ENCODE measurements at places on chromosomes 11 and 22.

GRCh38 chr22:50125029-50125428 is 35.2 kb downstream of the MOV10L1 start:
- no peak for DNase-seq

DNA sequence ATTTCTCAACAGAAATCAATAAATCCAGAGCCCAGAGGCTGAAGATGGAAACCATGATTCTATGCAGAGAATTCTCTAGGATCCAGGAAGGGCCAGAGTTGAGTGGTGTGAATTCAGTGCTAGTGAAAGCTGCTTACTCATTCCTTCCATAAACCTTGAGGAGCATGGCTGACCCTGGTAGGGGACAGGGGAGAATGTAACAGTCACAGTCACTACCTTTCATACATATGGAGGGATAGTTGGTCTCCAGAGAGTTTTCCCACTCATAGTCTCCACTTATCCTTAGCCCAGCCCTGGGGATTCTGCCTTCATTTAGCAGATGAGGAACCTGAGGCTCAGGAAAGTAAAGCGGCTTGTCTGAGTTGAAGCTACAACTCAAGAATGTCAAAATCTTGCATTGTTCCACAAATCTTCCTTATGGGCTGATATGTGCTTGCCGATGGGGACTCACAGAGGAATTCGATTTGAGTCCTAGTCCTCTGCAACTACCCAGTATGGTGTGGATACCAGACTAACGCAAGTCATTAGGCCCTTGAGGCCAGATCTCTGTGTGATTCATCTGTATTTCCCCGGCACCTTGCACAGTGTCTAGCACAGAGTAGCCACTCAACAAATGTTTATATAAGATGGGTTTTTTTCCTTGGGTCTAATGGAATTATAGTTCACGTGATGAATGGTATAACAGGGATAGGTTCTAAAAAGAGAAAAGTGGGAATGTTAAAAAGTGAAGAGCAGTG is 3.7 kb upstream of the ANAPC15 start:
- DNase-seq: no peak

DNA sequence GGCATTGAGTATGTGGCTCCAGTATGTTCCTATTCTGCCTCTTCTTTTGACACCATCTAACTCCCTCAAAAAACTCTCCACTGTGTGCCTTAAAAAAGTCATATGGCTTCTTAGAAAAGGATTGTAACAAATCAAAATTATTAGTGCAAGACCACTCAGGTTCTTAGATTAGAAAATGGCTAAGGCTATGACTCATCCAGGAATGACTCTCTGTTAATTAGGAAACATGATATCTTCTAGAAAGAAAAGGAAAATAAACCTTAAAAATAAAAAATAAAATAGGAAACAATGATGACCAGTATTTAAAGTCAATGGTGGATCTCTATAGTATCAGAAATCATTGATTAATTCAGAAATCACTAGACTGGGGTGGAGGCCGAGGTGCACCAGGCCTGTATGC is 21.7 kb downstream of the SLC25A17 start:
- DNase-seq: no peak

DNA sequence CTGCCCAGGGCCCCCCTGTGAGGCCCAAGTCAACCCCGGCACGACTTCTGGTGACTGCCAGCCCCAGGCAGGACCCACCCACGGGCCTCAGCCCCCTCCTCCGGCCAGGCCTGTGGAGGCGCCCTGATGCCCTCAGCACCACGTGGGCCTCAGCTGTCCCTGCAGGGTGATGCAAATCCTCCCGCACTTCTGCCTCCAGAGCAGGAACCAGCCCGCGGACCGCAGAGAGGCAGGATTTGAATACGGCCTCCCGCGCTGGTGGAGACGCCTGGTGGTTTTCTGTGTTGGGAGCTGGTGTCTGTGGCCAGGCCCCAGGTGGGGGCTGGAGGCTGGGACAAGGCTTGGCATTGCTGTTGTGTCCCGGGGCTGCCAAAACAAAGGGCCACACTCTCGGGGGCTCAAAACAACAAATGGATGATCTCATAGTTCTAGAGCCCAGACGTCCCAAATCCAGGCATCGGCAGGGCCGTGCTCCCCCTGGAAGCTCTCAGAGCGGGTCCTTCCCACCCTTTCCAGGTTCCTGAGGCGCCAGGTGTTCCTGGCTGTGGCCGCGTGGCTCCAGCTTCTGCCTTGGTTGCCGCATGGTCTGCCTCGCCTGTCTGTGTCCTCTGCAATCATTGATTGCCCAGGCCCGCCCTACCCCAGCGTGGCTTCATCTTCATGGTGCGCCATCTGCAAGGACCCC is 19.4 kb downstream of the TRPM5 start:
- DNase-seq: peak; percentile 83

GRCh38 chr11:128497061-128497775 is 90.1 kb downstream of the ETS1 start:
- DNase-seq: no peak

GRCh38 chr11:65615950-65616574 is 486 bp downstream of the PCNX3 start:
- DNase-seq: no peak

DNA sequence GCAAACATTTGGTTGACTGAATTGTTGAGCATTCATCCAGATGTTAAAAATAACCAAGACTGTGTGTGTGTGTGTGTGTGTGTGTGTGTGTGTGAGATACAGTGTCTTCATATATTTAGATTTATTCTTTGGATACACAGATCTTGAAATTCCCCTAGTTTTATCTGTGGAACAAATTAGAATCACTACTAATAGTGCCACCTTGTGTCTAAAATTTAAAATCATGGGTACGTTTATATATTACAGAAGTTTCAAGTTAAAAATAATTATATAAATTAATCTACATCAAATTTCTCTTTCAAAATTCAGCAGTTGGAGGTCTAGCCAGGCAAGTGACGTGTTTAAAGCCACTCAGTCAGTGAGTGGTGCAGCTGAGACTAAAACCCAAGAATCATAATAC is 1566.2 kb upstream of the TENM4 start:
- DNase-seq: no peak

DNA sequence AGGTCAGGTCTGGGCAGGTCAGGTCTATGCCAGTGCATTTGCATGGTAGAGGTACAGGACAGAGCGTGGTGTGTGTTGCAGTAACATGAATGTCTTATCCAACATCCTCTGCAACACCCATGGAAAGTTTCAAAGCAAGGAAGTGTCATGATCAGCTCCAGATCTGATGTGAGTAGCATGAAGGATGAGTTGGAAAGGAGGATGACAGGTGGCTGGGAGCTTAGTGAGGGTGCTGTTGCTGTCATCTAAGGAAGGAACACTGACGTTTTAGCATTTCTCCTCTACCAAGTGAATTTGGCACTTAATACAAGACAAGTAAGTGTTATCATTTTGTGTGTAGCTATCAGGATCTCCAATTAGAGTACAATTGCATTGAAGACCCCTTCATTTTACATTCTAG is 65.1 kb downstream of the GRK3 start:
- no peak for DNase-seq

GRCh38 chr11:86918973-86919372 is 36.2 kb downstream of the FZD4 start:
- no peak for DNase-seq

DNA sequence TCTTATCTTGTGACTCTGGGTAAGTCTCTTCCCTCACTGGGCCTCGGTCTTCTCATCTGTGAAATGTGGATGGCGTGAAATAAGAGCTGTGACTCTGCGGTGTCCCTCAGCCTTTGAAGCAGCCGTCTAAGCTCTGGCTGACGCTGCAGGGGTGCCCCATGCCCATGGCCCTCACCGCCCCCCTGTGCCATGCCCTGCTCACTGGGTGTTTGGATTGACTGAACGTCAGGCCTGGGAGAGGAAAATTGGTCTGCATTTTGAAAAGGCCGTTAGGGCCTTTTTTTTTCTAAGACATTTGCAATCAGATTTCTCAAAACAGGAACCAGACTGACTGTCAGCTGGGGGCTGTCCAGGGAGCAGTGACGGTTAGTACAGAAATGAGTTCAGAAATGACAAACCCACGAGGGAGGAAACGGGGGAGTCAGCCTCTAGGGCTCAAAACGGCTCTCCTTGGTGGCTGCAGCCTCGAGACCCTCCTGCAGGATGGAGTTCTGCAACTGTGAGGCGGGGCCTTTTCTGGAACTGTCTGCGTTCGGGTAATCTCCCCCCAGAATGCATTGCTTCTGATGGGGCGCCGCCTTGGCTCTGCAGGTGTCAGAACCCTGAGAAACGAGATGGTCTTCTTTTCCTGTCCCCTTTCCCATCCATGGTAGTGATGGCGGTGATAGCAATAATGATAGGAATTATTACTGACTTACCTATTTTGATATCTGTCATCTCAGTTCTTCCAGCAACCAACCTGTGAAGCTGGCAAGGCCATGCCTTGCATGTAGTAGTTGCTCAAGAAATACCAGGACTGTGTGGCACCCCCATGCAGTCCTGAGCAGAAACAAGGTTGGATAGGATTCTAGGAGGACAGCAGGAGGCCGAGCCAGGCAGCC is 2.0 kb downstream of the GRK2 start:
- peak; percentile 96 for DNase-seq

All from inflammatory macrophage (primary cell).